Fibroblast of skin of right biceps (primary cell): ENCODE measurements at places on chromosomes 3 and 15.

- no peak for DNase-seq
These were observed 60.4 kb downstream of the HMG20A start for GRCh38 chr15:77480859-77481633.

GRCh38 chr15:64749999-64750657 lies 25.3 kb downstream of the RBPMS2 start:
- DNase-seq = peak; percentile 33

DNA sequence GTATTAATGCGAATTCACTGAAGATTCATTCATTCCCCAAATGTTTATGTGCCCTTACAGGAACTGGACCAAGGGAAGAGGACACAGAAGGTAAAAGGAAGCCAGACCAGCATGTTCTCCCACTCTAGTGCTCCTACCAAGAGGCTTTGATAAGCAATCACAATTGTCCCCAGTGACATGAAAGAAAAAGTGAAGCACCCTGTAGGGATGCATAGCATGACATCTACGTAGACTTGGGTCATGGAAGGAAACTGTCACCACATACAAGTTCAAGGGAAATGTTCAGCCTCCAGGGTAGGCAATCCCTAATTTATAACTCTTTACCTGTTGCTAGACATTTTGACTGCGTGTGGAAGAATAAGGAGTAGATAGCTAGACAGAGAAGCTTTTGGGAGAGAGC lies 348.6 kb upstream of the MCTP2 start:
- no peak for DNase-seq

- no peak for DNase-seq
These were observed 53.7 kb downstream of the RGMA start for GRCh38 chr15:93035092-93035915.

DNA sequence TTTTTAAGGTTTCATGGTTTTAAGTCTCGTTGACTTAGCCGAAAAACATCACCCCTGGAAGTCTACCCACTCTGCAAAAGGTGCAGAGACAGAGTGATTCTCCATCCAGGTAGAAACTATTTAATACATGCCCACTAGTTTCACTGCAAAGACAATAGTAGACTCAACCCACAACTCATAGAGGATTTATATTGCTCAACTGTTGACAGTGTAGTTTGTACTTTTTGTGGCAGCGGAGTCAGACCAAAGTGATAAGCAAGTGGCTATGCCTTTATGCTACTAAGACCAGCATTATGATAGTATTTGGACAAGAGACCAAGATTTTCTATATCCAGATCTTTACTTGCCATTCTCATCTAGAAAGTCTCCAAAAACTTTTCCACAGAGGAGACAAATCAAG lies 98.8 kb upstream of the ZBTB20 start:
- DNase-seq = no peak

GRCh38 chr15:51752888-51753287 lies 1.5 kb downstream of the TMOD2 start:
- no peak for DNase-seq

DNA sequence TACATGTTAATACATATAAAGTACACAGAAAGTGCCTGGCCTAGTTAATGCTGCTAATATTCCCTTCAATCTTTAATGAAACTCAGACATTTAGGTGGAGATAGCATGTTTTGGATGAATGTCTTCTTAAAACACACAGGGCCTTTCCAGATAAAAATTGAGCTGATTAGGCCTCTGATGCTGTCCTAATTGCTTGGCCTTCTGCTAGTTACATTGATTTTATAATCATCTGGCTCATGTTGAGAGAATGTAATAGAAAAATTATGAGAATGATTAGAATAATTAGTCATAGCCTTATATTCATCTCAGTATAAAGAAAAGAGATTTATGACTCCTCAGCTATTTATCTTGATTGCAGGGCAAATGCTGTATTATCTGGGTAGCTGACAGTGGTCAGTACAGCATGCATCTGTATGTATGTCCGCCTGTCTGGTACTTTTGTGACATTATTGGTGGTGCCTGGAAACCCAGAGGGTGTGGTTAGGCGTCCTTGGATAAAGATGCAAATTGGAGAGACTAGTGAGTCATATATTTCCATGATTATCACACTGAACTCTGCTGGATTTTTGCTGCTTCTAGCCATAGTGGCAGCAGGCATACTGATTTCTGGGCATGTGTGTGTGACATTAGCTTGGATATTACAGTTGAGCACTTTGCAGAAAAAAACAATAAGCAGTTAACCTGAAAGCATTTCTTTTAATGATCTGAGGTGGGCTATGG lies 120.8 kb downstream of the FEZF2 start:
- DNase-seq = peak; percentile 16

DNA sequence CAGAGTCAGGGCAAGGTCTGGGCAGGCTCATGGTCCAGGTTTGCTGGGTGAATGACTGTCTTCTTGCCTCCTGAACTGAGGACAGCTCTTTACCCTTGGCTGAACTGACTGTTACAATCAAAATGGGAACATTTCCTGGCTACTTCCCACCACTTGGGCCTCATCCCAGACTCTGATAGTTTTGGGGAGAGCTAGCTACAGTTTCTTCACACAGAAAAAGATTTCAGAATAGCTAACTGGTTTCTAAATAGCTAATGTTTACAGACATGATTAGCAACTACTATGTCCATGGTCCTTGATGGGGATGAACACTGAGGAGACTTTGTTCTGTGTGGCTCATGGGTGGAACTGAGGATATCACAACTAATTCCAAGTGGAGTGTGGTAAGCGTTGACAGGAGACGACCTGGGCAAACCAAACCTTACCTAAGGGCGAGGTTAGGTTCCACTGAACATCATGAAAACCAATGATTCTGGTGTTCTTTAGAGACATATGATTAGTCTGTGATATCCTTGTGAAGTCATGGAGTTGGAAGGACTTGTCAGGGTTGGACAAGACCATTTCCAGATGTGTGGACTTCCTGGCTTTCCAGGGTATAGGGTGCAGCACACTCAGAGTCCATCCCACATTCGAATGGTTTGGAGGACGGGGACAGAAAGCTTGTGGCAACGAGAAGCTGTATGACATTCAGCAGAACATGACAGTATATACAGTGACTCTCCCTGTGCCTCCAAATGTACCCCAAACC lies 7.3 kb downstream of the ALPK3 start:
- DNase-seq = no peak

DNA sequence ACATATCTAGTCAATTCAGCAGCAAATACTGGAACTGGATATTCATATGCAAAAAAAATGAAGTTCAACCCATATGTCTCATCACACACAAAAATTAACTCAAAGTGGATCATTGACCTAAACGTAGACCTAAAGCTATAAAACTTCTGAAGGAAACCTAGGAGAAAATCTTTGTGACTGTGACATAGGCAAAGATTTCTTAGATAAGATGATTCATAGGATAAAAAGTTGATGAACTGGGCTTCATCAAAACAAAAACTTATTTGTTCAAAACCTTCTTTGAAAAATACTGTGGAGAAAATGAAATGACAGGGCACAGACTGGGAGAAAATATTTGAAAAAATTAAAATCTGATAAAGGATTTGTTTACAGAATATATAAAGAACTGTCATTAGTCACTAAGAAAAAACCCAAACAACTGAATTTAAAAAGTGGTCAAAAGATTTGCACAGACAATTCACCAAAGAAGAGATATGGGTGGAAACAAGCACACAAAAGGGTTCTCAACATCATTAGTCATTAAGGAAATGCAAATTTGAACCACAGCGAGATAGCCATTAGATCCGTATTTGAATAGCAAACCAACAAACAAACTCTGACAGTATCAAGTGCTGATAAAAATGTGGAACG lies 62.8 kb downstream of the ITGB5 start:
- DNase-seq = peak; percentile 45

DNA sequence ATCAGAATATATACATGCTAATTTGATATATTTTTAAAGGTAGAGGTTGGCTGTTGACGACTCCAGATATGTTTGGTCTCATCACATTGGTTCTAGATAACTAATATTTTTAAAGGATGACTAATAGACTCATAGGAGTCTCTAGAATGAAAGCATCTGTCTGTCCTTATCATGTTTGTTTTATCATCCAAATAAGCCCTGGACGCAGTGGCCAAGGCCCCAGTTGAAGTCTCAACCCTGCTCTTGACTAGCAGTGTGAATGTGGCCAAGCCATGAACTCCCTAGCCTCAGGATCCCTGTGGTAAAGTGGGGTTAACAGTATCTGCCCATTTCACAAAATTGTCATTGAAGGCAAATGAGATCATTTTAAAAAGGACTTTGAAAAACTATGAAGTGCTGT lies 53.6 kb downstream of the ABHD2 start:
- no peak for DNase-seq

DNA sequence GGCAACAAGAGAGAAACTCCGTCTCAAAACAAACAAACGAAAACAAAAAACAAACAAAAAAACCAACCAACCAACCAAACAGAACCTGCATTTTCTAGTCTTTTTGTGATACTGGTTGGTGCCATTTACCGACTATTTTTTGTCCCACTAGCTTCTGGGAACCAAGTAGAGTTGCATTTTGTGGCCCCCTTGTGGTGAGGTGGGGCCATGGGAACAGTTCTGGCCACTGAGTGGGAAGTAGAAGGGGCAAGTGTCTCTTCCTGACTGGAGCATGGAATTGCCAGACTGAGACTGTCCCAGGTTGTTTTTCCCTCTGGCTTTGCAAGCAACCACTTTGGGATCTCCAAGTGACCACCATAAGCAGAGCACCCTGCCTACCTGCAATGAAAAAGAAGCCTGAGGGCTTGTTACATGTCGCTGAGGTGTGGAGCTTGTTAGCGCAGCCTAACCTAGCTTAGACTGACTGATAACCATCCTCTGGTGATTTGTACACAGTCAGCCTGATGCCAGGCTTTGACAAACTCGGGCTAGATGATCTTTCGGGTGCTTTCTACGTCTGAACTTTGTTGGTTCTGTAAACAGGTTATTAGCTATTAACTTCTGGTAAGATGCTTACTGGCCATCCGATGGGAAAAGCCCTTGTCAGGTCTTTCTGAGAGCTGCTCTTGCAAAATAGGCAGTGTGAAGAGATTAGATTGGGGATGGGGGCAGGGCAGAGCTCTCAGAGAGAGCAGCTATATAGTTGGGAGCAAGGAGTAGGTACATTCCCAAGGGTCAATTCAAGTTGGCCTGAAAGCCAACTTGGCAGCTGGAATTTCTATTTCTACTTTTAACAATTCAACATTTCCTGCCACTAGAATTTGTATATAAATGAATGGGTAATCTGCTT lies 172.2 kb downstream of the SSR3 start:
- peak; percentile 15 for DNase-seq
